HepG2 (cell line): ENCODE measurements at places on chromosomes 5 and 9.

GRCh38 chr9:93567271-93567959 lies 9.0 kb upstream of the PHF2 start:
- DNase-seq, result no peak

DNA sequence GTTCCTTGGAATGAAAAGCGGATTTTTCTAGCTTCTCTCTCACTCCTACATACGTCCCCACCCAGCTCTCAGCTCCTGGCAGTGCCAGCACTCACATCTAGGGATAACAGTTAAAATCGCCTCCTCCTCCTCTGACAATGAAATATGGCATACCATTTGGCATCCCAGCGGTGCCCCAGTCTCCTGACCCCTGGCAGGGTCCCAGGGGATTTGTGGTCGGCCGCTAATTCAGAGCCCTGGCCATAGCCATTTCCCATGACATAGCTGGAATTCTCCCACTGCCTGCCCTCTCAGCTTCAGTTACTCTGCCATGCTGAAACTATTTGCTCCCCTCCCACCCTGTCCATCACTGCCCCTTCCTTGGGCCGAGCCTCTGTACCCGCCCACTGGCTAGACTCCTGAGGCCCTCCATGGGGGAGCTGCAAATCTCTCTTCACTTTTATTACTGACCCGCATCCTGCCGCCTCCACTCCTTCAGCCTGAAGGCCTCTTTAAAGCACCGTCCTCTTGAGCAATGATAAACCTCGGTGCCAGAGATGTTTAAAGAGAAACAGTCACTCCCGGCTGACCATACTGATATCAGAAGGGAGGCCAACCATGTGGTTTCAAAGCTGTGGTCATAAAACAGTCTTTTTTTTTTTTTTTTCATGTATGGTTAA lies 139.8 kb downstream of the SLIT3 start:
- no peak for DNase-seq

GRCh38 chr5:89471115-89471514 lies 588.1 kb upstream of the MEF2C start:
- no peak for DNase-seq

DNA sequence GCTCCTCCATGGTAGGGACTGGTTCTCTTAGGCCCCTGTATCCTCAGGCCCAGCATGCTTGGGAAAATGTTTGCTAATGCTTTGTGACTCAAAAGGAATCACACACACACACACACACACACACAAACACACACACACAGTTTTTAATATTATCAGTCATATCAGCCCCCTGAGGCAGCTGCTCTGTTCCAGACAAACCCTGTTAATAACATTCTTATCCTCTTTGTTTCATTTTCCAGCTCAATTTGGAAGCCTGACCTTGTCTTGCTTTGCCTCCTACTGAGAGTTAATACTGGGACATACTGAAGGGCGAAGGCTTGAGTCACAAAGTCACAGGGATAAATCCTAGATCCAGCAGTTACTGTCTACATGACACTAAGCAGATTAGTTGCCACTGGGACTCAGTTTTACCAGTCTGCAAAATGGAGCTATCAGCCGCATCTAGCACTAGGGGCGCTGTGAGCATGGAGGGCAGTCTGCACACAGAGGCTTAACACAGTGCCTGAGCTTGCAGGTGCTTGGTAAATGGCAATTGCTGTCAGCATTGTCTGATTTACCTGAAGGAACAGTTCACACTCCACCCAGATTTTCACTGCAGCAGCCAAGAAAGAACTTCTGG lies 37.1 kb upstream of the KCNMB1 start:
- no peak for DNase-seq

DNA sequence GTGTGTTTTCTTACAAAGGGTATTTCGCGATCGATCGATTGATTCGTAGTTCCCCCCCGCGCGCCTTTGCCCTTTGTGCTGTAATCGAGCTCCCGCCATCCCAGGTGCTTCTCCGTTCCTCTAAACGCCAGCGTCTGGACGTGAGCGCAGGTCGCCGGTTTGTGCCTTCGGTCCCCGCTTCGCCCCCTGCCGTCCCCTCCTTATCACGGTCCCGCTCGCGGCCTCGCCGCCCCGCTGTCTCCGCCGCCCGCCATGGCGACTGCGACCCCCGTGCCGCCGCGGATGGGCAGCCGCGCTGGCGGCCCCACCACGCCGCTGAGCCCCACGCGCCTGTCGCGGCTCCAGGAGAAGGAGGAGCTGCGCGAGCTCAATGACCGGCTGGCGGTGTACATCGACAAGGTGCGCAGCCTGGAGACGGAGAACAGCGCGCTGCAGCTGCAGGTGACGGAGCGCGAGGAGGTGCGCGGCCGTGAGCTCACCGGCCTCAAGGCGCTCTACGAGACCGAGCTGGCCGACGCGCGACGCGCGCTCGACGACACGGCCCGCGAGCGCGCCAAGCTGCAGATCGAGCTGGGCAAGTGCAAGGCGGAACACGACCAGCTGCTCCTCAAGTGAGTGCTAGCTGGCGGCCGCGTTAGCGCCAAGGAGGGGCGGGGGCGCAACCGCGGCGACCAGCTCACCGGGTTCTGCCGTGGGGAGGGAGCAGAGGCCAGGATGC lies 480 bp downstream of the LMNB1 start:
- DNase-seq, result peak; percentile 9

- DNase-seq, result no peak
These were observed 122.7 kb downstream of the NMUR2 start for GRCh38 chr5:152282331-152282730.

- DNase-seq, result no peak
These were observed 387.5 kb downstream of the FAM170A start for GRCh38 chr5:120016717-120017382.

DNA sequence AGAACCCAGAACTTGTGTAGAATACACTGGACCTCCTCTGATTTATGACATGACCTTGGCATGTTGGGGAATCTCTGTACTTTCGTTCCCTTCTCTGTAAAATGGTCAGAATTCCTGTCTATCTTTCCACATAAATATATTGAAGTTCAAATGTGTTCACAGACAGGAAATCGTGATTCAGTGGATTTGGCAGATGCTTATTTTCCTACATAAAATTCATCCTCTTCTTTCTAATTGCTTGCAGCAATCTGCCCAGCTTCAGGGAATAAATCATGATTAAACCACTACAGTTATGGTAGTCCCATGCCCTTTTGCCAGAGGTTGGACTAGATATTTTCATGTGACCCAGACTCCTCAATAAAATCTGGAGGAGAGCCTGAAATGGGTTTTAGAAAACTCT lies 52.1 kb upstream of the ARL15 start:
- DNase-seq, result no peak

DNA sequence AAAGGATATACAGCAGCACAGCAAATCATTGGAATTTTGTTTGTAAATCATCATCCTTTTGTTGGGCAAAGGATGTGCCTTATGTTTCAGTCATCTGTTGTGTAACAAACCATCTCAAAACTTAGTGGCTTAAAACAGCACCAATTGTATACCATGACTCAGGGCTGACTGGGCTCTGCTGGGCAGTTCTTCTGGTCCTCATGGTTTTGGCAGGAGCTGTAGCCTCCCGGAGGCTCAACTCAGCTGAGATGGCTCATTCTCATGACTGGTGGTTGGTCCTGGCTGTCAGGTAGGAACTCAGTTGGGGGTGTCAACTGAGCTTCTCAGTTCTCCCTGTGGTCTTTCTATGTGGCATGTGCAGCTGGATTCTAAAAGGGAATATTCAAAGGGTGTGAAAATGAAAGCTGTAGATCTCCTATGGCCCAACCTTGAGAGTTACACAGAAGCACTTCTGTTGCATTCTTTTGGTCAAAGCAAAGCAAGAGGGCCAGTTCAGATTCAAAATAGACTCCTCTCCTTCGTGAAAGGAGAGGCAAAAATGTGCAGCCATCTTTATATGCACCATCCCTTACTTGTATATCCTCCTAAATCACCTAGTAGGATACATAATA lies 39.1 kb upstream of the CPEB4 start:
- no peak for DNase-seq

GRCh38 chr9:122777052-122777451 lies 11.7 kb upstream of the OR5C1 start:
- no peak for DNase-seq

DNA sequence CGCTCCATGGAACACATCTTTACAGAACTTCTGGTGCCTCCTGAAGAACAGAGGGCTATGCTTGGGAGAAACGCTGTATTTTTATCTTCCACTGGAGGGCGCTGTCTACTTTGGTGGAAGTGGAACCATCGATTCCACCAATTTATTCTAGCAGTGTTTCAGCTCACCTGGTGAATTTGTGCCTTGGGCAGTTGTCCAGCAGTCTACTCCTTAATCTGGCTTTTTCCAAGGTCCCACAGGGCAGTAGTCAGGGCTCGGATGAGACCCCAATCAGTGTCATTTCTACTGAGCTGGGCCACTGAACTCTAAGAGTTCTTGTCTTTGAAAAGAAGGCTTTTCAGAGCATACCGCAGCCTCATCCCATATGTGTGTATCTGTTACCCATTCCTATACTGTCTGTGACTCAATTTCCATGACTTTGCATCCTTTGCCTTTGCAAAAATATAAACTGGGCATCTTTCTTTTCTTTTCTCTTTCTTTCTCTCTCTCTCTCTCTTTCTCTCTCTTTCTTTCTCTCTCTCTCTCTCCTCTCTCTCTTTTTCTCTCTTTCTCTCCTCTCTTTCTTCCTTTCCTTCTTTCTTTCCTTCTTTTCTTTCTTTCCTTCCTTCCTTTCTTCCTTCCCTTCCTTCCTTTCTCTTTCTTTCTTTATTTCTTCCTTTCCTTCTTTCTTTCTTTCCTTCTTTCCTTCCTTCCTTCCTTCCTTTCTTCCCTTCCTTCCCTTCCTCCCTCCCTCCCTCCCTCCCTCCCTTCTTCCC lies 138.4 kb upstream of the ZNF618 start:
- DNase-seq, result peak; percentile 46

DNA sequence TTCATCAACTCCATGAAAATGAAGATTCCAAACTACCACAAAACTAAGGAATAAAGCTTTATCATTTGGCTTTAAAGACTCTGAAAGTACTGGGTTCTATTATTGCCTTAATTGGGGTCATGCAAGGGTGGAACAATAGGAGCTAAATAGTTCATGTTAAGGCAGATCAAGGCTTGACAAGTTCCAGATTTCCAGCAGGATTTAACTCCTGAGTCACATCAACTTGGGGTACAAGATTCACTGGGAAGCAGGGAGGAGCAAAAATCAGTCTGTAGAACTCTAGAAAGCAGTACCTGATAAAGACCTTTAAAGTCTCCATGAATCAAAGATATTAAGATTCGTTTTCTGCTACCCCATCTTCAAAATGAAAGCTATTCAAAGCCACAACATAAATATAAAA lies 41.9 kb upstream of the GLRX start:
- DNase-seq, result no peak

DNA sequence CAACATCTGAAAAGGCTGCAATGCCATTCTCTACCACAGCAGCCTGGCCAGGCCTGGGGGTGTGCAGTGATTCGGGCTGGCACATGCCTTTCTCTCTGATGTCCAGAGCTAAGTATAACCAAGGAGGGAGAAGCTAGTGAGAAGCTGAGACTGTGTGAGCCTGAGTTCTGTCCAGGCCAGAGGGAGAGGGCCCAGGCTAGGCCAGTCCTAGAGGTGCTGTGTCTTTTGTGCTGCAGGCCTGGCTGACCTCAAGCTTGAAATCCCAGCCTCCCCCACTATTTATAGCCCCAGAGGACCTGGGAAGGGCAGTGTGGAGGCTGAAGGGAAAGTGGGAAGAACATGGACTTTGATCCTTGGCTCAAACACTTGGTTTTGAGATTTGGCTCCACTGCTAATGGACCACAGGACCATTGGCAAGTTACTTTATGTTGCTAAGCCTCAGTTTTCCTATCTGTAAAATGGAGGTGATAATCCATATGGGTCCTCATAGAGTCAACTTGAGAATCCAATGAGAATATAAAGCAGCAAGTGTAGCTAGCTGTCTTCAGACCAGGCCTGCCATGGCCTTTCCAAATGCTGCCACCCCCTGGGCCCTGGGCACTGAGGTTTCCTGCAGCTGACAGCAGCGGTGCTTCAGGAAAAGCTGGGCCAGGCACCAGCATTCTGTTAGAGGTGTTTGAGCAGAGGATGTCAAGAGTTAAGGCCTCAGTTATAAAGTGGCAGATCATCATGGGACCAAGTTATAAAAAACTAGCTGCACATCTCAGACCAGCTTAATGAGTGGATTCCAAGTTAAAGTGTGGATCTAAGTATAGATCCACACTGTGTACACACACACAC lies 21.1 kb downstream of the BNIP1 start:
- DNase-seq, result no peak

- DNase-seq, result no peak
These were observed 376.4 kb downstream of the DEPDC1B start for GRCh38 chr5:60323596-60323995.

- no peak for DNase-seq
These were observed 27.3 kb downstream of the CENPP start for GRCh38 chr9:92353051-92353450.

DNA sequence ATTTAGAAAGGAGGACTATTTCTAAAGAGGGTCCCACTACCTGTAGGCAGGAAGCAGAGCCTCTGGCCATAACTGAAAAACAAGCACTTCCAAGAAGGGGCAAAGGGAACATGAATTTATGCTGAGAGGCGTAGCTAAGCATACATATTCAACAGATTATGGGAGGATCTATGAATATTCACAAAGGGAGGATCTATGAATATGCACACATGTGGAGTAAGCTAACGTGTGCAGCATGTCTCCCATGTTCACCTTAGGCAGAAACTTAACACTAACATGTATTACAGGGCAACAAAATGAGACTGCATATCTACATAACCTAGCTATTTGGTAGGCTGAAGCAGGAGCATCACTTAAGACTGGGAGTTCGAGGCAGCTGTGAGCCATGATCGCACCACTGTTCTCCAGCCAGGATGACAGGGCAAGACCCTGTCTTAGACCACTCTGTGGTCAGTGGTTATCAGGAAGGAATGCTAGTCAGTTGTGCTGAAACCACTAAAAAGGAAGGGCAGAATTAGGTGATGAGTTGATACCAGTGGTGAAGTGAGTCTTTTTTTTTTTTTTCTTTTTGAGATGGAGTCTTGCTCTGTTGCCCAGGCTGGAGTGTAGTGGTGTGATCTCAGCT lies 20.8 kb downstream of the FXN start:
- DNase-seq, result no peak

DNA sequence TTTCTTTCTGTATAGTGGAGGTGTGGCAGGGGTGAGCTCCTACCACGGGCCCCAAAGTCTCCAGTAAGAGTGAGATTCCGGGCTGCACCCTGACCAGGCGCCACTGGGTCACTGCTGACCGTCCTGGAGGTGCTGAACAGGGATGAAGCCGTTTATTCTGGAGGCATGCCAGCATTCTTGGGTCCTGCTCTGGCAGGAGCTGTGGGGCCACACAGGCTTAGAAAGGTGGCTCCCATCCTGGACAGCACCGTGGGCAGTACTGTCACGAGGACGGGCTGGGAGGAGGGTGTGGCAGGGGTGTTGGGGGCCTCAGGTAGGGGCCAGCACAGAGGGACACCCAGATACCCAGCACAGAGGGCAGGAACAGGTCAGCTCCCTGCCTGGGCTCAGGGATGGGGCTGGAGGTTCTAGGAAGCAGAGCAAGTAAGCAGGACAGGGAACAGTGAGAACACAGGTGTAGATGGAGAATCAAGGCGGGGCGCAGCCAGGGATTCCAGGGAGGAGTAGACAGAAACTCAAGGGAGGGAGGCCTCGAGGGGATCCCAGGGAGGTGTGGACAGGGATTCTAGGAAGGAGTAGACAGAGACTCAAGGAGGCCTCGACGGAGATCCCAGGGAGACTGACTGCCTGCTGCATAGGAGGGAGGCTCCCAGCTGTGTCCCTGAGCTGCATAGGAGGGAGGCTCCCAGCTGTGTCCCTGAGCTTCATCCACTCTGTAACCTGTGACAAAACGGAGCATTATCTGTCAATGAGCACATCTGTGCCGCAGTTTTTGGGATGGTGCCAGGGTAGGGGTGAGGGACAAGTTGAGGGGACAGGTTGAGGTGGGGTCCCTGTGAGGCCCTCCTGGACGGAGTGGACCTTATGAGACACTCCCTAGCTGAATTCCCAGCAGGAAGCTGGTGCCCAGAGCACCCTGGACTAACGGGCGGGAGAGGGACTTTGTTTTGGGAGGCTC lies 1.1 kb upstream of the PLEKHG4B start:
- DNase-seq, result no peak
